ENCODE measurements at places on chromosomes 3 and 15.

- no peak for DNase-seq
Observed at GRCh38 chr3:167913219-167913835, 177.8 kb downstream of the SERPINI1 start.

GRCh38 chr3:121942116-121942786 is 48.0 kb downstream of the SLC15A2 start:
- DNase-seq, result no peak

DNA sequence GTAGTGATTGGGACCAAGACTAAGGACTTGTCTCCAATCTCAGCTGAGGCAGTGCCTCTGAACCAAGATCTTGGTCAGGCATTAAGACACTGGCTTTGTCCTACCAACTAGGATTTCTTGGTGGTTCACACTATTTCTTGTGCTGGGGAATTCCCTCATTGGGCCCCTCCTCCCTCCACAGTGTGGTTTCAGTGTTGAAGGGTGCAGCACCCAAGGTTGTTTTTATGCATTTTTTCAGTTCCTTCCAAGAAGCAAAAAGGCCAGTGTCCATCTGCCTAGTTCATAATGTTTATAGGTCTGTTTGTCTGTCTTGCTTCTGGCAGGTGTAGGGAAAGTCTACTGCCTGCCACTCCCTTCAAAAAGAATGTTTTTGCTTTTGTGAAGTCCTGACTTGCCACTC is 10.6 kb upstream of the ITPKA start:
- no peak for DNase-seq

GRCh38 chr3:30277494-30277893 is 328.9 kb upstream of the TGFBR2 start:
- no peak for DNase-seq

DNA sequence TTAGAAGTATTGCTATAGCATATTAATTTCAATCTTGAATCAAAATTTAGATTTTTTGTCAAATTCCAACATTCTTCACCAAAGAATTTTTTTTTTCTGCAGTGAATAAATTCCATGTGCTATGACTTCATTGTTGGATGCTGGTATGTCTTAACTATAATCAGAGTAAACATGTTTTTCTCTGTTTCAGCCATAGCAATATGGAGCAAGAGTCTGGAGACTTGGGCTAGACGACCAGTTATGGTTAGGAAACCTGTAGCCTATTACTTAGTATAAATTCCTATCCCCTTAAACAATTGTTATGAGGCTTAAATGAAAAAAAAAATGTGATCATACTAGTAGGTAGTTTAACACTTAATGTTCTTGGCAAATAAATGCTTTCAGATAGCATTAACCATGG is 431.9 kb upstream of the FRG2C start:
- no peak for DNase-seq

DNA sequence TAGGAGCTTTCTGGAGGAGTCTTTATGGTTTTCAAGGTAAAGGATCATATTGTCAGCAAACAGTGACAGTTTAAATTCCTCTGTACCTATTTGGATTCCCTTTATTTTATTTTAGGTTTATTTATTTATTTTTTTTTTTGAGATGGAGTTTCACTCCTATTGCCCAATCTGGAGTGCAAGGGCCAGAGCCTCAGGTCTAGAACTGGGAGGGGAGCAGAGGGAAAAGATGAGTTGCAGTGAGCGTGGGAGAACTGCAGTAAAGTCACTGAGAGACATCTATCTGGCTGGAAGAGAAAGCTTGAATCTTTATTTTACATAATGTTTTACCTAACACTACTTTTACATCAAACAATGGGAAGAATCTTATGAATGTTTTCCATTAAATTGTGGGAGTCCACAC is 49.5 kb upstream of the GK5 start:
- DNase-seq, result no peak

GRCh38 chr15:48647962-48648361 is 2.5 kb upstream of the FBN1 start:
- DNase-seq, result no peak

DNA sequence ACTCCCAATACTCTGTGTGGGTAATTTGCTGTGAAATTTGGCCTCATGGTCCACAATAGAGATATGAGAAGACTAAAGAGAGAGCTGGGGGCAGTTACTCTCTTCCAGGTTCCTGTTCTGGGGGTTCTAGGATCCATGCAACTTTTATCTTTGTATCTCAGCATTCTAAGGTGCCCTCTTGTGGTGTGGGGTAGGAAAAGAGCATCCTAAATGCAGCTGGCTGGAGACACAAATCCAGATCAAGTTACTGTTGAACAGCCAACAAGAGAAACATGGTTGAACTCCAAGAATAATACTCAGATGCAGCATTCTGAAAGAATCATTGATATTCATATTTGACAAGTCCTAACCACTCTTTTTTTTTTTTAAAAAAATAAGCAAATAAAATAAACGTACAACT is 238.2 kb downstream of the GREM1 start:
- DNase-seq, result no peak

- no peak for DNase-seq
Observed at GRCh38 chr3:162628531-162628930, 1131.9 kb downstream of the OTOL1 start.

DNA sequence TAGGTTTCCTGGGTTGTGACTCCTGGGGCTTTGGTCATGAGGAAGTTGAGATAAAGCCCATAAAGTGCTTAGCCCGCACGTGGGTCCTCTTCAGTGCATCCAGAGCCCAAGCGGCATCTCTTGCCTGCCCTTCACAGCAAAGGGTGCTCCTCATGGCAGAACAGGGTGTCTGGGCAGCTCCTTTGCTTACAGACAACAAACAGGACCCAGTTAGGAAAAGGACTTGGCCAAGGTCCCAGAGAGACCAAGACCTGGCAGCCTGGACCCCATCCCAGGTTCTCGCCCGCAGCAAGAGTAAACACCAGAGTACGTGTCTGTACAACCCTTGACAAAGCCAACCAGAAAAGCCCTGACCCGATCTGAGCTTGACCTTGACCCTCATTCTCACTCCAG is 27.0 kb downstream of the ALS2CL start:
- no peak for DNase-seq

DNA sequence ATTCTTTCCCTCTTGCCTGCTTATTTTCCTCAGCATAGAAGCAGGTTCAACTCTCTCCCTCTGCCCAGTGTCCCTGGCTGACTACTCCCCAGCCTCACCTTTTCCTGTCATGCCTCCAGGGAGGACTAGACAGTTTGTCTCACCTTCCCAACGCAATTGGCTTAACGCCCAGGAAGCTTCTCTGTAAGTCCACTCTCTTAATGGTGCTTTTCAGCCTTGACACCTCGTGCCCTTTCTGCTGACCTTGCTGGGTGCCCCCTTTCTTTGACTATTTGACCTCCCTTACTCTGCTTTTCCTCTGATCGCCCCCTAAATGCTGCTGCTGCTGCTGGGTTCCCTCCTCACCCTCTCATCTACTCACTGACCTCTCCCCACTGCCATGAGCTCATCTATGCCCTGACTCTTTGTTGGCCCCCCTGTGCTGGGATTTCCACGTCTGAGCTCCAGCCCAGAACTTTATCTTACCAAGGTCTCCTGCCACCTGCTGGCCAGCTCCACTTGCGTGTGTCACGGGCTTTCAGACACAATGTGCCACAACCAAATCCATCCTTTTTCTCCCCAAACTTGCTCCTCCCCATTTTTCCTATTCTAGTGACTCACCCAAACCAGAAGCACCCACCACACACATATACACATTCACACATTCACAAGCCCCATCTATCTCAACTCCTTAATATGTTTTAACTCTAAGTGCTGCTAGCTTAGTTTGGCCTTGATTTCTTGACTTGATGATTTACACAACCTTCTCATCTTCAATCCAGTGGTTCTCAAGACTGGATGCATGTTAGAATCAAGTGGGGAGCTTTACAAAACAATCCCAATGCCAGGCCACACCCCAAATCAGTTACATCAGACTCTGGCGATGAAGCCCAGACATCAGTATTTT is 16.6 kb downstream of the EPB42 start:
- no peak for DNase-seq

GRCh38 chr3:51391566-51392354 is 675 bp downstream of the RBM15B start:
- no peak for DNase-seq

DNA sequence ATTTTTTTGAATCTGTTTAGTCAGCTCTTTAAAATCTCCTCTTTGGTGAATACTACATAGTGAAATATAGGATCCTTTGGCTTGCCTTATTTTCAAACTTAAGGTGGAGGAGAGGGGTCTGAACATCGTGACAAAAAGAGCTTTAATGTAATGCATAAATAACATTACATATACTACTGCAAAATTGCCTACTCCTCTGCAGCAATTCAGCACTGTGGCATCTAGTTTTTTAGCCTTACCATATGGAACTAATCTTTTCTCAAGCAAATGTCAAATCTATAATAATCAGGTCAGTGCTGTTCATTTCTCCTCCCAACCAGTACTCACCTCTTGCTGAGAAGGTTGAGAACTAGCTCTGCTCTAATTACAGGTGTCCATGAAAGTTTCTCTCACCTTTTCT is 394.0 kb upstream of the CDIN1 start:
- no peak for DNase-seq

- no peak for DNase-seq
Observed at GRCh38 chr3:156910022-156910421, 83.9 kb downstream of the LEKR1 start.

DNA sequence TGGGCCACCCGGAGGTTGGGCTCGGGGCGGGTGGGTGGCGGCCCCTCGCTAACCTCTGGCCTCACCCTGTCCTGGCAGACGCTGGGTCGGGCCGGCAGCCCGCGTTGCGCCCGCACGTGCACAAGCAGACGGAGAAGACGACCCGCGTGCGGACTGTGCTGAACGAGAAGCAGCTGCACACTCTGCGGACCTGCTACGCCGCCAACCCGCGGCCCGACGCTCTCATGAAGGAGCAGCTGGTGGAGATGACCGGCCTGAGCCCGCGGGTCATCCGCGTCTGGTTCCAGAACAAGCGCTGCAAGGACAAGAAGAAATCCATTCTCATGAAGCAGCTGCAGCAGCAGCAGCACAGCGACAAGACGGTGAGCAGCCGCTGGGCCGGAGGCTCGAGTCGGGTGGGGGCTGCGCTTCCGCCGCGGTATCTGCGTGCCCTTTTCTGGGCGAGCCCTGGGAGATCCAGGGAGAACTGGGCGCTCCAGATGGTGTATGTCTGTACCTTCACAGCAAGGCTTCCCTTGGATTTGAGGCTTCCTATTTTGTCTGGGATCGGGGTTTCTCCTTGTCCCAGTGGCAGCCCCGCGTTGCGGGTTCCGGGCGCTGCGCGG is 3.7 kb downstream of the ISL2 start:
- DNase-seq, result no peak

- DNase-seq, result no peak
Observed at GRCh38 chr15:82767163-82767829, 38.6 kb downstream of the FSD2 start.

DNA sequence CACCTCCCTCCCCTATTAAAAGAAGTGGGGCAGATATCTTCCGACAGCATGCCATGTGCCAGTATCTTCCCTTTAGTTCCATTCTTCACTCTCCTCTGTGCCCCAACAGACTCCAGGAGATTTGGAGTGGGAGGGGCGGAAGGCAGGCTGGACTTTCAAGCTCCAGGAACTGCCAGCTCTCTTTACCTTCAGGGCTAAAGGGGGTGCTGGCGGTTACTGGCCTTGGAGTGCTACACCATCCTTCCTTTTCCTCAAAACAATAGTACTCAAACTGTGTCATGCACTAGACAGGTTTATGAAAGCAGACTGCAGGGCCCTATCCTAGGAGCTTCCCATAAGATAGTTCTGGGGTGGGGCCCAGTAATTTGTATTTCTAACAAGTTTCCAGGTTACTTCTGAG is 6.0 kb downstream of the LINS1 start:
- DNase-seq, result no peak

- no peak for DNase-seq
Observed at GRCh38 chr3:23996095-23996524, 51.0 kb downstream of the NR1D2 start.

DNA sequence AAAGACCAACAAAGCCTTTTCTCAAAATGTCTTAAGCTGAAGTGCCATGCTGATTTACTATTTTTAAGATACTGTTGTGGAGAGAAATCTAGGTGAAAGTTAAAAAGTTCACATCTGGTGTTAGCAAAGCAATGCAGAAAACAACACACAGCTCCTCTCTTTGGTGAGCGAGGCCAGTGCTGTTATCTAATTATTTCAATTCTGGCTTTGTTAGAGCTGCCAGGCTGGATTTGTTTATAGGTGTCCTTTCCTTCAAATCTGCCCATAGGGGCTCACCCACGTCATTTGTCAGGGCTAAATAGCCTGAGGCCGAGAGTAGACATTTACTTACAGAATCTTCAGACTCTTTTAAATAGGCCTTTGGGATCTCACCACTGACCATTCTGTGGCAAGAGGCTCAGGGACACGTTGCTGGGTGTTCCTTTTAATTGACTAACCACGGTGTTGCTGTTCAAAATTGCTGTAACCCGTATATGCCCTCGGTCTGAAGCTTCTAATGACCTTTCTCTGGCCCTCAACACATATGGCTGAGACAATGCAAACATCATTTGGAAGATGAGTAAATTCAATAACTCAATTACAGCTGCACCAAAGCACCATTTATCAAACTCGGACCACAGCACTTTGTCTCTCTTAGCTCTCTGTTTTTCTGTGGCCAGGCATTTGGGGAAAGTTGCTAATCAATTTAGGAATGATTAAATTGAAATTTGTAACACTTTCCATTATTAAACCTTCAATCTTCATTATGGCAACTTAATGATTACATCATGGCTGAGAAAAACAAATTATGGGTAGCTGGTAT is 152.6 kb downstream of the PDZRN3 start:
- no peak for DNase-seq

DNA sequence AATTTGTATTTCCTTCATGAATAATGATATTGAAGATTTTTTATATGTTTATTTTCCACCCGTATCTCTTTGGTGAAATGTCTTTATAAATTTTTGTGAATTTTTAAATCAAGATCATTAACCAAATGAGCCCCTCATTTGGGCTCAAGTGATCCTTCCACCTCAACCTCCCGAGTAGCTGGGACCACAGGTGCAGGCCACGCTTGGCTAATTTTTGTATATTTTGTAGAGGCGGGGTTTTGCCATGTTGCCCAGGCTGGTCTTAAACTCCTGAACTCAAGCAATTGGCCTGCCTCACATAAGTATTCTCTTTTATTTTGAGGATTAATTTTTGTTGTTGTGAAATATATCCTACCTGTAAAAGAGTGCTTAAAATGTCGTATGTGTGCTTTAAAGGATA is 4.9 kb downstream of the BBS4 start:
- DNase-seq, result no peak

DNA sequence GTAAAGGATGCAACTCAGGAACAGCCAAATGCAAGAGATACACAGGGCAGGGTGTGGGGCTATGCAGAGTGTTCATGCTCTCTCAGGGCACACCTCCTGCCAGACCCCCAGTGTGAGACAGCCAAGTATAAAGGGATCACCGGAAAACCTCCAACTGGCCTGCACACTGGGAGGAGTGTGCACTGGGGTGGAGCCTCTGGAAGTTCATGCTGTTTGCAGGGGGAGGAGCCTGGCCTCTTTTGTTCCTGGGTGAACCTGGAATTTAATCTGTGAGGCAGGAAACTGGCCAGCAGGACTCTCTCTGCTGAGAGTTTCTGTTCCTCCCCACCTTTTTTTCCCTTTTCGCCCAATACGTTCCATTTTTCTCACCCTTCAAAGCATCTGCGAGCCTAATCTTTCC is 204.1 kb downstream of the WNT5A start:
- DNase-seq, result no peak
